ENCODE measurements at places on chromosomes 2 and 18. TPM values are rescaled to one million over a fixed set of nuclear protein-coding genes. Genes with fewer than 3 reads are reported as not detected.

GRCh38 chr2:127580167-127581049 is 44.9 kb downstream of the MYO7B start:
- no peak for DNase-seq

DNA sequence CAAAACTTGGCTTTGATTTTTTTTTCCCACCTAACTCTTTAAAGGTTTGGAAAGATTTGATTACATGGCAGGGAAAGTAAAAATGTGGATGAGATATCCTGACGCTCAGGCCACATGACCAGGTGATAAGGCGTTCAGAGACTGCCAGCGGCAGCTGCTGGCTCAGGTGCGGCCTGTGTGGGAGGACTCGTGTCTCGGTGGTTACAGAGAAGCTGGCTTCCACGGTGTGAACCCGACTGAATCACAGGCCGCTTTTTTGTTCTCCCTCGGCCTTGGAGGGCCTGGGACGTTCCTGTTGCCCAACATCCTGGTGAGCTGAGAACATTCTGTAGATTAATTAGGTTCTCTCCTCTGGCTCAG is 124.2 kb upstream of the ZNF516 start:
- no peak for DNase-seq

MIB1 gene
- polyA plus RNA-seq, result 9.7 TPM

GRCh38 chr18:63218472-63218871 is 101.1 kb downstream of the BCL2 start:
- no peak for DNase-seq

REG3G gene
- not detected for polyA plus RNA-seq

GRCh38 chr18:21815101-21815500 is 74.5 kb downstream of the MIB1 start:
- no peak for DNase-seq

GAREM1 gene
- not detected for polyA plus RNA-seq

DNA sequence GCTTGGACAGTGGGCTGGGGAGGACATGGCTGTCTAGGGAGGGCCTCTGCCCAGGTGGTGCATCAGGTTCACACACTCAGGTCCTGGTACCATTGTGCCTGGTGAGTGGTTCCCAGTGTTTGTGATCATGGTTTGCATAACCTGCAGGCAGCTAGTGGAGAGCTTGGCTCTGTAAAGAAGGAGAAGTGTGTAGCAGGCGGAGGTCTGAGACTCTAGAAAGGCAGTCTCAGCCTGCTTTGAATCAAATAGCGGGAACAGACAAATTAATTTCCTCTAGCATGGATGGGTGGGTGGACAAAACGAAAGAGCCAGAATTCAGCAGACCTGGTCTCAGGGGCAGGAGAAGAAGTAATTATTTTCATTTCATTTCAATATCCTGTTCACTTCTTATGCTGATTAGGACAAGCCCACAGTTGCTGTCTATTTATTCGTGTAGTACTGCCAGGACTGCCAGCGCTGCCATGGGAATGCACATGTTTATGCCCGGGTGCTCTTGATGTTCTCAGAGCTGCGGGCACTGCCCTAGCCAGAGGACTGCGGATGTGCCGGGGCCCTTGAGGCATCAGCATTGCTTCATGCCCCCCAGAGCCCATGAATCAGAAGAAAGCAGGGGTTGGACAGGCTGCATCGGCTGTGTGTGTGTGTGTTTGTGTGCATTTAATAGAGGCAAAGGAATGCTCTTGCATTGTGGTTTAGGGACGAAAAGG is 45.4 kb upstream of the DLX2 start:
- DNase-seq, result no peak

DNA sequence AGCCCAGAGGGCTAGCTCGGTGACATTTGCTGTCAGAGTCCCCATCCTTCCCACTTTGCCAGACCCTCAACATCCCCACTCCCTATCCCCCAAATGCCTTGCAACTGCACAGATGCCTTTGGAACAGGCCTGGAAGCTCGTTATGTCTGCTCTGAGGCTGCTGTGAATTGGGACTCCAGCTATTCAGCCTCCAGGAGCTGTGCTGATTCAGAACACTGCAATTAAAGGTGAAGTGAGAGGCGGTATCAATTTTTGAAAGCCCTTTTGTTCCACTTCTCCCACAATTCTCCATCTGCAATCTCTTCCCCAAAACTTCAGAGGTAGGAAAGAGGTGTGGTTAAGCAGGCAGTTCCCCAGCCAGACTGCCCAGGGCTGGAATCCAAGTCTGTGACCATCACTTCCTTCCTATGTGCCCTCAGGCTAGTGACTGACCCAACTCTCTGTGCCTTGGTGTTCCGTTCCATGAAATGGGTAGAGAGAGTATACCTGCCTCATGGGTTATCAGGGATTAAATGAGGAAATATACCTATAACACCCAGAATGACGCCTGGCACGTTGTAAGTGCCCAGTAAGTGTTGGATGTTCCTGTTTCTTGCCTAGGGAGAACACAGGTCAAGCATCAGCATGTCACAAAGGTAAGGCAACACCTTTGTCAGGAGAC is 17.5 kb downstream of the NOSTRIN start:
- no peak for DNase-seq

GRCh38 chr2:240813231-240813921 is 6.6 kb downstream of the KIF1A start:
- DNase-seq, result no peak

XDH gene
- not detected for polyA plus RNA-seq

DNA sequence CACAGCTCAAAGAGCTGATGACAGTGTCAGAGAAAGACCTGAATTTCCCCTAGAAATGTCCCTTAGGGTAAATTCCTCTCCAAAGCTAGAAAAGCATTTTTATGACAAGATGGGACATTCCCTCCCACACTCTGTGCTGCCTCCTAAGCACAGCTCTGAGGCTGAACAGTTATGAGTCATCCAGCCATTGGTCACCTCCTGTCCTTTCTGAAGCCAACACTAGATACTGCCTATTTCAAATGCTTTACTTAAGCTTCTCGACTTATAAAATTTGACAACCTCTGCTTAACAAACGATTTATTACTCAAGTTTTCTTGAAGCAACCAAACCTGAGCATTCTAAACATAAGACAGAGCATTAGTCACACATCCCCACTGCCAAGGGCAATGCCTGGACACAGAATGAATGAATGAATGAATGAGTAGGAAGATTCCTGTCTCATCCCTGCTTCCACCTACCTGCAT is 35.4 kb downstream of the B4GALT6 start:
- DNase-seq, result no peak

LYG2 gene
- polyA plus RNA-seq, result 0.17 TPM

SDC1 gene
- 1.1 TPM for polyA plus RNA-seq

- no peak for DNase-seq
These were observed 94.4 kb downstream of the SGPP2 start for GRCh38 chr2:222518570-222519381.

LRRC30 gene
- not detected for polyA plus RNA-seq

DNA sequence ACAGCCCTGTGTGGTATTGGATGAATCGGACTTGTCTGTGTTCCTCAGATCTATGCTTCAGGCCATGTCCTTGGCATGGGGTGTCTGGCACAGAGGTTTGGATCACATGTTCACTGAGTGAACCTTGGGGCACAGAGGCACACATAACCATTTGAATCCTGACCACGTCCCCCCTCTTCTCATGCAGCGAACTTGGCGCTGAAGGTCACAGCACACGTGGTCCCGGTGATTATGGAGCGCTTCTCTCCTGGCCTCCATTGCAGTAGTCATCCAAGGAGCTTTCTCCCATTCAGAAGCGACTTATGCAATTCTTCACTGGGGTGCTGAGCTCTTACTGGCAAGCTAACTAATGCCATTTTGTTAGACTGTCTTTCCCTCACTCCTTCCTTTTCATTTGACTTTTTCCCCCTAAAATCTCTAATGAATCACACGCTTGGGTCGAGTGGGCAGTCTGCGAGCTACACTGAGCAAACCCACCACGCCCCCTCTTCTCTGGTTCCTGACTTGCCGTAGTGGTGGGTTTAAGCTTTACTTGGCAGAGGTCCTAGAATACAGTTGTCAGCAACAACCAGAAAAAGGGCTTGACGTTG is 59.4 kb downstream of the KCNG2 start:
- no peak for DNase-seq

FSHR gene
- not detected for polyA plus RNA-seq

DNA sequence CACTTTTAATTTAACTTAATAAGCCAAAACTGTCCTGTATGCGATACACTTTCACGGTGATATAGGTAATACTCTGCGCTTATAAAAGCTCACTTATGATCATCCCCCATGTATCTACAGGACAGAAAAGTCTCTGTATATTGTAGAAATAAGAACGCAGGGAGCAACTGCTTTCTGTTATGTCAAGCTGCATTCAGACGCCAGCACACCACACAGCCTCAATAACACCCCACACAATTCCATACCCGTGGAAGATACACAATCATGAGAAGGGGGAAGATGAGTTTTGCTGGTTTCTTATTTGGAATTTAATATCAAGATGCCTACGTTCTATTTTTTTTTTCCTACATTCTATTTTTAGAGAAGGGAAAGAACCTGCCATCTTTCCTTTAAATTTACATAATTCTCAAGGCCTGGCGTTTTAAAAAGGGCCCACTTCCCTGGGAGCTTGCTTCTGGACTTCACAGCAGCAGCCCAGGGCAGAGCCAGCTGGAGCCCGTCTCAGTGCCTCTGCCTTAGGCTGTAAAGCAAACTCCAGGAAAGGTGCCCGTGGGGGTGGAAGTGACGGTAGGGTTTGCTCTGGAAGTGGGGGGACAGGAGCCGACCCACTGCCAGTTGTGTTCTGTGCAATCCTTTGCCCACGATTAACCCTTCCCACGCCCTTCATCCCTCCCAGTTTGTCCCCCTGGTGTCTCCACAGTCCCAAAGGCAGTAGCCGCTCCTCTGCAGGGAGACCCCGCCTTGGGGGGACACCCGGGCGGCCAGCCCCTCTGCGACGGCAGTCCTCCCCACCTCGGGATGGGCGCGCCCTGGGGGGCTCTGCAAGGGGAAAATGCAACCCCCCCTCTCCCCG is 5.3 kb downstream of the PTGR3 start:
- DNase-seq, result no peak

PLGLB2 gene
- polyA plus RNA-seq, result not detected

DYNAP gene
- polyA plus RNA-seq, result not detected

DNA sequence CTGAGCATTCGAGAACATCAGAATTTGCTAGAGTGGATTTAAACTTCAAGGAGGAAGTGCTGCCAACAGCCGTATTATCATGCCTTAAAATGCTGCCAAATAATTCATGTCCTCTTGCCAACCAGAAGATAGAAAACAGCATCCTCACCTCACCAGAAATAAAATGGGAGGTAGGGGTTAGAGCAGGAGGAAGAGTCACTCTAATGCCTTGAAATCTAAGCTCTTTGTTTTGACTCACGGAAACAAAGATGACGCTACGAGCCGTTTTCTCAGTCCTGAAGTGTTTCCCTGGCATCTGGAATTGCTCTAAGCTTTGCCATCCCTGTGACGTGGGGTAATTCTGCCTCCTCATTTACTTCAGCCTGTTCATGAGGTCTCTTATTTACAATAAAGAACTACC is 97.1 kb downstream of the PRPF40A start:
- no peak for DNase-seq

DNA sequence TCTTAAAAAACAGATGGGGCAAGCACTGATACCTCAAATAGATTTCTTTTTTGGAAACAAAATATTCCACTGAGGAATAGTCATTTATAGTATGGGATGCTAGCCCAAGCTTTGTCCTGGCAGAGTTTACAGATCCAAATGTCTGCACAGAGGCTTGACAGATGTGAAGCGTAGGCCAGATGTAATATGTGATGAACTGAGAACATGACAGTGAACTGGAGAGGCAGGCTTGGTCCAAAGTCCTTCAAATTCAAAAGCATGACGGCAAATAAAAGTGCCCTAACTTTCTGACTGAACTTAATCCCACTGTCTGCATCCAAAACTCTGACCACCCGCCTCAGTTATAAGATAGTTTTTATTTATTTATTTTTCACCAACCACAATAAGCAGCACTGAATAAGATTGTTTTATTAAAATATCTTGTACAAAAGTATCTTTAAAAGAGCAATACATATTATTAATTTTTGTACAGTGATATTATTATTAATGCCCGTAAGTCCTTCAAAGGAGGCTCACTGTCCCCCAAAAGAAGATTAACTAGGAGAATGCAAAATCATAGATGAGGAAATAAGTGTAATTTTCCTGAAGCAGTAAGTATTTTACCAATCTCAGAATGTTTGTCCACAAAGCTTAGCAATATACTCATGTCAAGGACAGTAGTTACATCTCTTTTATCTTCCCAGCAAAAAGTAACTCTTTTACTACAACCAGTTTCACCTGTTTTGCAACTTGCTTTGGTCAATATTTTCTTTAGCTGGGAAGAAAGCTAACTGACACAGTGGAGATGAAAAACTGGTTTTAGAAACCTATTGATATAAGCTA is 10.7 kb upstream of the SPOPL start:
- DNase-seq, result no peak

RESP18 gene
- not detected for polyA plus RNA-seq

DNA sequence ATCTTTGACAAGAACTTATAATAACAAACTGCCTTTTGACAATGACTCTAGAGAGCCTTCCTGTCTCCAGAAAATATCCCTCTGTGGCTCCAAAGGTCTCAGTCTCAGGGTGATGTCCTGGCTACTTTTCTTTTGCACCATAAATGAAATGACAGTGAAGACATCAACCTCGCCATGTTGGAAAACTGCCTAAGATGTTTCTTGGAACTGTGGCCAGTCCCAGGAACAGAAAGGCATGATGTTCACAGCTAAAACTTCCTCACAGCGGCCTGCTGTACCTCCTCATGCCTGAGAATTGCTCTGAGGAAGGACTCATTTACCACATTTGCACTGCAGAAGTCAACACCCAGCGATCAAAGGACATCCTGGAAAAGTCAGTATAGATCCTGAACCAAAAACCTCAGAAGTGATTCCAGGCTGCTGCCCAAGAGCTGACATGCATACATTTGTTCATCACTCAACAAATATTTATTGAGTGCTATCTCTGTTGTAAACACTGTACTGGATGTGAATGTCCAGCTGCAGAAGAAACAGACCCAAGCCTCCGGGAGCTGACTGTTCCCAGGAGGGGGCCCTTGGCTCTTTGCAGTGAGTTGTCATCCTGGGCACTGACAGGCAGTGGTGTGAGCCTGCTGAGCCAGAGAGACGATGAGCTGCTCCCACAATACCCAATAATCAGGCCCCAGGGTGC is 64.3 kb upstream of the ACSL3 start:
- no peak for DNase-seq

GRCh38 chr2:239302808-239303557 is 97.8 kb downstream of the HDAC4 start:
- no peak for DNase-seq

GRCh38 chr18:60599267-60599666 is 226.7 kb upstream of the MC4R start:
- DNase-seq, result no peak

DSG3 gene
- polyA plus RNA-seq, result 0.04 TPM
